NCI-H774 (cell line): ENCODE measurements at places on chromosomes 2 and 18.

GRCh38 chr2:150672311-150672710 is 184.8 kb upstream of the RND3 start:
- no peak for DNase-seq

DNA sequence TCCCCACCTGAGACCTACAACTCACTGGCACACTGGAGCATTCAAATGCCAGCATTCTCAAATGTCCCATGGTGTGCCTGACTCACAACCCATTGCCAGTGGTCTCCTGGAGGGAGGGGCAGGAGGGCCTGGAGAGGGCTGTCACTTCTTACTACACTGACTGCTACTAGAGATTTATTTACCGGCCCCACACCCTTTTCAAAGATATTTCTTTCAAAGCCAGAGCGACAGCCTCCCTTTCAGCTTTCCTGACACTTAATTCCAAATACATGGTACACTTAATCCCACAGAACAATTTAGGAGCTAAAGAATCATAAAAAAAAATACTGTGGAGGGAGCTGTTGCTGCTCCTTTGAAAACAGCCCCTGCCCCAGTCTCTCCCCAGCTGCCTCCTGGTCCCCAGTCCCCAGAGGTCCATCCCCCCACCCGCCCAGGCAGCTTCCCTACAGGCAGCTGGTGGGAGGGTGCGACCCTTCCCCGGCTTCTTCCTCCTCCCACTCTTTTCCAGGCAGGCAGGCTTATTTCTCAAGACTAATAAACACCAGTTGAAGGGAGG is 129.1 kb upstream of the SMAD2 start:
- no peak for DNase-seq

DNA sequence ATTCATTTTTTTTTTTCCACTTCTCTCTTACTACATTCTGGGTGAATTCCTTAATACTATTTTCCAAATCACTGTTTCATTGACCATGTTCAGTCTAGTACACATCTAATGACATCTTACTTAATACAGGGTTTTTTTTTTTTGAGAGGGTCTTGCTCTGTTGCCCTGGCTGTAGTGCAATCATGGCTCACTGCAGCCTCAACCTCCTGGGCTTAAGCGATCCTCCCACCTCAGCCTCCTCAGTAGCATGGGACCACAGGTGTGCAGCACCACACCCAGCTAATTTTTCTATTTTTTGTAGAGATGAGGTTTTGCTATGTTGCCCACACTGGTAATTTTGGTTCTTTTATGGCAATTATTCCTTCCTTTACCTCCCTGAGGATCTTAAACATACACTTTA is 29.4 kb downstream of the FBXO11 start:
- no peak for DNase-seq

DNA sequence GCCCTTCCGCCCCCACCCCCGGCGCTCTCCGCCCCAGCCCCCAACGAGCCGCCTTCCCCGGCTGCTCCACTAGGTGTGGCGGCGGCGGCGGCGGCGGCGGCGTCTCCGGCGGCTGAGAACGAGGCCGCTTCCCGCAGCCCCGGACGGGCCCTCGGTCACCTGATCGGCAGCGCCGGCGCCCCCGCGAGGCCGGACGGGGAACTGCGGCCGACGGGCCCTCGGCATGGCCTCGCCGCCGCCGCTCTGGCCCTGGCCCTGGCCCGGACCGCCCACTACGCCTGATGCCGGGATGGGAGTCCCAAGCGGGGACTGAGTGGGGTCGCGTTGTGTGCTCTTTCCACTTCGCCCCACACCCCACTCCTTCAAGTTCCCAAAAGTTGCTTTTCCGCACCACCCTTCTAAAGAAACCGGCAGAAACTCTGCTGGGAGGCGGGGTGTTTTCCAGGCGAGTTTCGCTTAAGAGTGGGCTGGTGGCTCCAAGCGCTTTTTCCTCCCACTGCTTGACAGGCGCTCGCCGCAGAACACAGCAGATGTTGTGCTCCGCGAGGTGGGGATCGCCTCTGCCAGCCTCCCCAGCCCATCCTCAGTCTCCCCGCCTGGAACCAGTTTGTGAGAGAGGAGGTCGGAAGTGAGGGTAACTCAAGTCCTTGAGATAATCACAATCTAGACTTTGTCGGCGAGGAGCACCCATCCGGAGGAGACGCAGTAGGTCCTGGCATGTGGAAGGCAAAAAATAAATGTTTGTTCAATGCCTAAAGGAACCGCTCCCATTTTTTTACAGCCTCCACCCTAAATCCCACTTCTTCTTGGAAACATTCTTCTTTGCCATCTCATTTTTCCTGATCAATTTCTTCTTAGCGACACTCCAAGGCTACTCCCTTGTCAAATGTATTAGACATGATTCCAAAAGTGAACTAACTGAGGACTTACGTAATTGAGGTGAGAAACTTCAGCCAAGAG is at the start of gene NCKAP1:
Gene NCKAP1 (minus strand): TSS at position 117 of the 960 bp plus-strand sequence. CDS start 358 bp downstream, outside the sequence.
- peak; percentile 78 for DNase-seq

DNA sequence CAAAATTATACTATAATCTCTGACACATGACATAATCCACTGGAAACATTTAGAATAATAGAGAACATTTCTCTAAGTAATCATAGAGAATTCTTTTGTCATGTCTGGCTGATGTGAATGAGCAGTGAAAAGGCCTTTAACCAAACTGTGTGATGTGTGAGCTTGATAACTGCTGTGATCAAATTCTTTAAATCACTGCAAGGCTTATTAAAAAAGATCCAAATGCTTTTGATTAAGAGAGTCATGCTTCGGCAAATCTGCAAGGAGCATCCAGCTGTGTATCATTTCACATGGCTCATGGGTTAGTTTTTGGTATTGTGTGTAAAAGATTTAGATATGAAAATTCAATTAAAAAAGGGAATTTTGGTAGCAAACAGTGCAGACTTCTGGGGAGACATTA is 58.6 kb upstream of the TFPI start:
- no peak for DNase-seq

GRCh38 chr2:16314001-16314400 is 351.6 kb downstream of the CYRIA start:
- DNase-seq = no peak

DNA sequence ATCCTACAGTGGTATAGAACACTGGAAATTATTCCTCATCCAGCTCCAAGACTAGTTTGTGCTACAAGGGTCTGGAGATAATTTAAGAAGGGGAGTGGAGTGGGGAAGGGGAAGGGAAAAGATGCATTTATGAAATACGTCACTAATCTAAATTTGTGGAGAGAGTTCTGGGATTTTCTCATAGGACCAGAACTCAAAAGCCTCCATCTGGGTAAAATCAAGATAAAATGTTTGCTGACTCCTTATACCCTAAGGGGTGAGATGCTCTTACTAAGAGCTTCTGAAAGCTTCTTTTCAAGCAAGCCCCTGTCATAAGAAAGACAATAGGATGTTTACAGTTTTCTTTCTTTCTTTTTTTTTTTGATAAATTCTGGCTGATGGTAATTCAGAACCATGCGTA is 88.5 kb upstream of the RBMS1 start:
- DNase-seq = no peak

GRCh38 chr18:3328532-3328931 is 66.6 kb downstream of the MYL12B start:
- no peak for DNase-seq

DNA sequence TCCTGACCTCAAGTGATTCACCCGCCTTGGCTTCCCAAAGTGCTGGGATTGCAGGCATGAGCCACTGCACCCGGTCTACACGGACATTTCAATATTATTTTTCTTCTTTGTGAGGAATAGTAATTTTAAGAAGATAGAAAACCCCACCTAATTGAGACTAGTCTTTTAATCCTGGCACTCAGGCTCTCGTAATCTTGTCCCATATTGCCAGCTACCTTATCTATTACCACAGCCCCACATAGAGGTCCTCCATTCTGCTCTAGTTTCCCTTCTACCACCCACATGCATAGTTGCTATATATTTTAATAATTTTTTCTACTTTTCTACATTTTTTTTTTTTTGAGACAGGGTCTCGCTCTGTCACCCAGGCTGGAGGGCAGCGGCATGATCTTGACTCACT is 9.5 kb upstream of the USP14 start:
- no peak for DNase-seq
